ENCODE measurements at places on chromosomes 5 and 9.

- no peak for DNase-seq
These were observed 131.2 kb upstream of the ANKH start for GRCh38 chr5:15002791-15003190.

DNA sequence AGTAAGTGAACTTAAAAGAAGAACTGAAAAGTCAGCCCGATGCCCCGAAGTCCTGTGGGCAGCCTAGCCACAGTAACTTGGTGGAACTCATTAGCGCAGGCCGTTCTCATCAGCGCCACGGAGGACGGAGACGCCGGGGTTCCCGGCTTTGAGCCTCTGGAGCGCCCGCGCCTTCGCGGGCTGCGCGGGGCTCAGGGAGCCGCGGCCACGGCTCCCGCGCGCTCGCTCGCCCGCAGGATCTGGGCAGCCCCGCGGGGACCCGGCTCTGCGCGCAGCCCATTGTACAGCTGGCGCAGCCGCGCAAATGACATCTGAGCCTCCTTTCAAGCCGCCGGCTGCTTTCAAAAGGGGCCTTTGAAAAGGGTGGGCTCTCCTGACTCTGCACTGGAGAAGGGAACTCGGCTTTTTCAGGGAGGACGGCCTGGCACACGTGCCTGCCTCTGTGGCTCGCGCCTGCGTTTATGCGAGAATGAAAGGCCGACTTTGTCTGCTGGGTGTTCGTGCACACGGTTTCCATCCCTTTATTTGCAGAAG is 40.7 kb downstream of the TLR4 start:
- no peak for DNase-seq

- no peak for DNase-seq
These were observed 115.4 kb upstream of the LMX1B start for GRCh38 chr9:126498331-126498730.

GRCh38 chr5:35488055-35488454 is 129.6 kb upstream of the SPEF2 start:
- DNase-seq: no peak

DNA sequence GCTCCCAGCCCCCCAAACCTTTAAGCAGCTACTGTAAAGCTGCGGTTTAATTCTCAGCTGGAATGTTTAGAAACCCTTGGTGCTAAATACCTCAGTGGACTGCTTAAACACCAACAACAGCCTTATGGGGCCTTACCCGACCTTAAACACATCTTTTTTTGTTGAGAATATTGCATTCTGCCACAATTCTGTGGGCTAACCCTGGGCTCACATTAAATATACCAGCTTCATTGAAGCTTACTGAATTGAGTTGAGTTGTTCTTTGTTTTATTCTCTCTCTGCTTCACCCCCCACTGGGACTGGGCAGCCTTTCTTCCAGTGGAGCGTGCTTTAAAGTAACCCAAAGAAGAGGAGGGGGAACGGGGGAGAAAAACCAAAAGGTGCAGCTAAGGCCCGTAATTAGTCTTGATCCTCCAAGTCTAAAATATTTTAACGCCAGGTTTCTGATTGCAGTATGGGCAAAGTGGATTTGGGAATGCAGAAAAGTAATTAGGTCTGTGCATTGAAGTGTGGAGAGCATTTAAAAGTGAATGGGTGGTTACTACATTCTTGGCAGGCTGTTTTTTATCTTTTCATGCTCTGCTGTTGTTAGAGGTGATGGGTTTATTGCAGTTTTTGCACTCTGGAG is 281.2 kb downstream of the NR2F1-AS1 start:
- no peak for DNase-seq
